Lower lobe of right lung (tissue), 2 donors: ENCODE measurements at places on chromosomes 1 and 21. TPM values are rescaled to one million over a fixed set of nuclear protein-coding genes. Genes with fewer than 3 reads are reported as not detected.

DNA sequence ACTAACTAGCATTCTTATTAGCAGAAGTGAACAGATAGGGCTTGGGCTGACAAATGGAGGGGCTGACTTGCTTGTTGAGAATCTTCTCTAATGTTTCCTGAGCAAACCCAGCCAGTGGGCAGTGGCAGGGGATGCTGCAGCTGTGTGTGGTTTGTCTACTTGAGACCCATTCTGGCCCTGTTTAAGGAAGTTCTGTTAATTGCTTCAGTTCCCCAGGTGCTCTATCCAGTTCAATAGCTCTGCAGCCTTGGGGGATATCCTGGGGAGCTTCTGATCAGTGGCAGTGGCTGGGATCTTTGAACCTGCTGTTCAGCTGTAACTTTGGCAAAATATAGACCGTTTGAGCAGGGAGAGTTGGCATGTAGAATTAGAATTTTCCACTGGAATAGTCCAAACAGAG lies 137.4 kb downstream of the ZNF326 start:
- DNase-seq = no peak

GRCh38 chr1:66436378-66437135 lies 97.4 kb upstream of the SGIP1 start:
- no peak for DNase-seq

DNA sequence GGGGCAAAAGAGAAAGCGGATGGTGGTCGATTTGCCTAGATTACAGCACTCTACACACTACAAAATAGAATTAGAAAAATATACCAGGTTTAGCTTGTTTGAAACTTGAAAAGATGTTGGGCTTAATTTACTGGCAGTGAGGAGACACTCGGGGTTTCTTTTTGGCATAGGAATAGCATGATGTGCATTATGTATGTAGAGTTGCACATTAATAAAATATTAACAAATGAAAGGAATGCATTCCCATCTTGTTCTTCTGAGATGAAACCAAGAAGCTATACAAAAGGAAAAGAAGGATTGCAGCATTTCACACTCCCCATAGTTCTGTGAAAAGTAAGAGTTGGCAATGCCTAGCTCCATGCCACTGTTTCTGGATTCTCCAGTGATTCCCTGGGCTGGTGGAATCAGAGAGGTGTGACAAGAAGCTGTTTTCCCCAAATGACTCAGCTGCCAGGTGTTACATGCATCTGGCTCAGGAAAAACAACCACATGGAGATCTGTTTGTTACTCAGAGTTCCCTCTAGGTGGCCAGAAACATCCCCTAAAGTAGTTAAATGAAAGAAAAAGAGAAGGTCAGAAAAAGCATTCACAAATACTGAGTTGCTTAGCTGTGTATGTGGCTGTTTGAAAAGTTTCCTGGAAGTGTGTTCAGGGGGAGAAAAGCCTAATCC lies 115.6 kb downstream of the UCK2 start:
- no peak for DNase-seq

DNA sequence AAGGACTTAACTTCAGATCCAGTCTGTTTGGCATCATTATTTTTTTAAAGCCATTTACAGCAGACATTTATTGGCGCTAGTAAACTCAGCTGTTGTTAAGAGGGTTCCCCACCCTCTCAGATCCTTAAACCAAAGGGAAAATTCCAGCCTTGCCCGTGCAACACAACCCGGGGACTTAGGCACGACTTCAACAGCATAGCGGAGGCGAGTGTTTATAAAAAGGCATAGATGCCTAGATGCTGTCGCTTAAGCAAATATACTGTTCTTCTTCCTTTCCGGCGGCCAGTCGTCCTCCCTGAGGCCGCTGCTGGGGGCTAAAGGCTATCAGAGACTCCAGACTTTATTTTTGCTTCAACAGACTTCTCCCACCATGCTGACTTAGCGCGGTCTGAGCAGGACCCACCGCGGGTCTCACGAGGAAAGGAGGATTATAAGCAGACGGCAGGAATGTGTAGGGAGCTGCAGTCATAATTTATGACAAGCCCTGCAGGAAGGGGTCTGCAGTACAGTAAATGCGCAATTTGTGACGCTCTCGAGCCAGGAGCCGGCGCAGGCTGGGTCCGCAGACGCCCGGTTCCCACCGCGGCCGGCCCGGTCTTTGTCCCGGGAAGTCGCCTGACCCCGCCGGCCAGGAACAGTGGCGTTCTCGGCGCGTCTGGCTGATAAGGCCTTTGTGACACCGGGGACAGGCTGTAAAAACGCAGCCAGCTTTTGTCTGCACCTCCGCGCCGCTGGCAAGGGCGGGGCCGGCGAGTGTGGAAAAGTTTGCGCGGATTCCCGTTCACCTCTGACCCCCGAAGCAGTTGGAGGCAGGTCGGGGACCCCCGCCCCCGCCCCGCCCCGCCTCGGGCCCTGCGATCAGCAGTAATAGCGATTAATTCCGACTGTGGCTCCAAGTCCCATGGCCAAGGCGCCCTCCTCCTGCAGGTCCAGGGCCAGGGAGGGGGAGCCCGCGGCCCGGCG lies 61.2 kb upstream of the ARHGEF16 start:
- DNase-seq = no peak

DNA sequence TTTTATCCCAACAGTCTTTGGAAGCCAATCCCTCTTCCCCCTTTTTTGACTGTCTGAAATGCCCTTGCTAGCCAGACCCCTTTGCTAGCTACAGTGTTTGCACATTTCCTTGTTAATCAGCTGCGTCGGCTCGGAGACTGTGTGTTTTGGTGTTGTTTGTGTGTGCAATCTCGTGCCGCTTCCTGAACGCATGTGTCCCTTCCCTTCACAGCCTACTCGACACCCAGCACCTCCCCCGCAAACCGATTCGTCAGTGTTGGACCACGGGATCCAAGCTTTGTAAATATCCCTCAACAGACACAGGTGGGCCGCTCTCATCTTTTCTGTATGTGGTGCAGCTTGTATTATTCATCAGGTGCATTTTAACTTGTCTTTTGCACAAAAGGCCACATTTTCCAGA lies 298.7 kb downstream of the TM2D1 start:
- DNase-seq = no peak

DNA sequence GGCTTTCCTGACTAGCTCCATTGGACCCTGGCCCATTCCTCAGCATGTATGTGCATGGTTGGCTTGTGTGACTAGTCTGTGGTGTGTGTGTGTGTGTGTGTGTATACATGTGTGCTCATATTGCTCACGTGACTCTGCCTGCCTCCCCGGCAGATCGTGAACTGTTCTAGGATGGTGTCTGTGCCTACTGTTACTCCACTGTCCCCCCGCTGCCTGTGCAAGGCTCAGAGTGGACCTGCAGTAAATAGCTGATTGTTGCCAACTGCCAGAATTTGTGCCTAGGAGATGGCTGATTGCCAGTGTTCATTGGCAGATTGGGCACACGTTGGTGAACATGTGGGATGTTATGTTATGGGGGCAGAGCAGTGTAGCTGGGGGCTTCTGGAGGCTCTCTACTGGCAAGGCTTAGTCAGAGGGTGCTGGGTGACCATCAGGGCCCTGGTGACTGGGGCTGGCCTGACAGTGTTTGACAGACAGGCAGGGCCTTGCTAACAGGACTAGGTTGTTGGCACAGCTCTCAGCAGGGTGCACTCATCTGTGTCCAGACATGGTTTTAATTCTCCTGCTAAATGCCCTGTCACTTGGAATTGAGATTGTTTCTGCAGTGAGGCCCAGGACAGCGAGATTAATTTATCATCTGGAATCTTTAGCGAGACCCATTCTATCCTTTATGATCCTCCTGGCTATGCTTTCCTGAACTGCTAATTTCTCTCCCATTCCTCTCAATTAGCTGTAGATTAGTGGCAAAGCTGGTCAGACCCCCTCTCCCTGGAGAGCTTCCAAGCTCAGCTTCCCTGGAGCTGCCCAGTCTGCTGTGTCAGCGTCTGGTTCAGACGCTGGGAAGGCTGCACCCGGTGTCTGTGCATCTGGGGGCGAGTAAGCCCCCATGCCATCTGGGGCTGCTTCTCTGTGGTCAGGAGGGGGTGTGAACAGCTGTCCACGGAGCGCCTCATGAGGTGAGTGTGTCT lies 20.8 kb downstream of the SLC6A17 start:
- DNase-seq = no peak

DNA sequence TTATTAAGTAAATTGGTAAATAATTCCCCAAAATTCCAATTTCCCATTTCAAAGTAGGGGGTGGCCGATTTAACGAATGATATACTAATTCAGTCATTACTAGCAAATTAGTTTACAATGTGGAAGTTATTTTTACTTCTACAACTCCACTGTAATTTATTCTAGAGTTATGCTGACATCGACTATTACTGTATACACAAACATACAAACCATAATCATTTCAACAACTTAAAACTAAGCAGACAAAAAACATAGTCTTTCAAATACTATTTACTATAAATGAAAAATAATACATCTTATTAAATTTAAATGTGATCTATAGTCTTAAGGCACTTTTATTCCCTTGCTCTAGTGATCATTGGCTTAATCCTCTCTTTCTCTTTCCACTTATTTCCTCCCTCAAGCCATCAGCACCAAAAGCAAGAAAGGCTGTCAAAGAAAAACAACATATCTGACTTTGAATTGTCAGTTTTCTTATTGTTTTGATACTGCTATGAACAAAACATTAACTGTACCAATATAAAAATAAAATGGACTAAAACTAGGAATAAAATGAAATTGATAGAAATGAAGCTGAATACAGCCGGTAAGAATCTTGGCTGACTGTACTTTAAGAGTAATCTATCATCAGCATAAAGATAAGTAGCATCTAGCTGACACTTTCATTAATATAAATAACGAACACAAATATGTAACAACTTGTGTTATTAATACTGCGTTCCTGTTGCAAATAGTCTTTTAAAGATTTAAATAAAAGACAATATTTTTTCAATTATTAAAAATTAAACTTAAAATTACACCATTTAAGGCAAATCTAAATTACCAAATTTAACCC lies 4.1 kb downstream of the CDC42BPA start:
- no peak for DNase-seq

DNA sequence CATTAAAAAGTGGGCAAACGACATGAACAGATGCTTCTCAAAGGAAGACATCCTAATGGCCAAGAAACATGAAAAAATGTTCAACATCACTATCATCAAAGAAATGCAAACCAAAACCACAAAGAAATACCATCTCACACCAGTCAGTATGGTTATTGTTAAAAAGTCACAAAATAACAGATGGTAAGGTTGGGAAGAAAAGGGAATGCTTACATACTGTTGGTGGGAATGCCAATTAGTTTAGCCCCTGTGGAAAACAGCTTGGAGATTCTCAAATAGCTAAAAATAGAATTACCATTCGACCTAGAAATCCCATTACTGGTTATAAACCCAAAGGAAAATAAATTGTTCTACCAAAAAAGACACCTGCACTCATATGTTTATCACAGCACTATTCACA lies 369.4 kb downstream of the KCNH1 start:
- no peak for DNase-seq

DNA sequence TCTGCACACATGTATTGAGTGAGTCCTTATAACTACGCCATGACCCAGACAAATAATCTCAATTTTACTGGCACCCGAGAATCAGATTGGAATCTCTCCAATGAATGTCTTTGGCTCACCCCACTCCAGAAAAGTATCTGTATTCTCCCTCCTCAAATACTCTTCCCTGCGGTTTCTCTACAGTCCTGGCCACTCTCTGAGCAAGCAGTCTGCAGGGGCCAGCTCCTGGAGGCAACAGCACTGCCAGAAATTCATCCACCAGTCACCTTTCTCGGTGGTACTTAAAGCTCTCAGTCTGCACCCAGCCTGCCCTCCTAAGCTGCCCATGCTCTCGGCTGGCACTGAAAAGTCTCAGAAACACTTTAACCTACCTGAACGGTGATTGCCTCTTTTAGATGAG lies 16.1 kb upstream of the LYST start:
- DNase-seq = no peak

GRCh38 chr1:98702976-98703375 lies 41.5 kb downstream of the SNX7 start:
- DNase-seq = no peak

DNA sequence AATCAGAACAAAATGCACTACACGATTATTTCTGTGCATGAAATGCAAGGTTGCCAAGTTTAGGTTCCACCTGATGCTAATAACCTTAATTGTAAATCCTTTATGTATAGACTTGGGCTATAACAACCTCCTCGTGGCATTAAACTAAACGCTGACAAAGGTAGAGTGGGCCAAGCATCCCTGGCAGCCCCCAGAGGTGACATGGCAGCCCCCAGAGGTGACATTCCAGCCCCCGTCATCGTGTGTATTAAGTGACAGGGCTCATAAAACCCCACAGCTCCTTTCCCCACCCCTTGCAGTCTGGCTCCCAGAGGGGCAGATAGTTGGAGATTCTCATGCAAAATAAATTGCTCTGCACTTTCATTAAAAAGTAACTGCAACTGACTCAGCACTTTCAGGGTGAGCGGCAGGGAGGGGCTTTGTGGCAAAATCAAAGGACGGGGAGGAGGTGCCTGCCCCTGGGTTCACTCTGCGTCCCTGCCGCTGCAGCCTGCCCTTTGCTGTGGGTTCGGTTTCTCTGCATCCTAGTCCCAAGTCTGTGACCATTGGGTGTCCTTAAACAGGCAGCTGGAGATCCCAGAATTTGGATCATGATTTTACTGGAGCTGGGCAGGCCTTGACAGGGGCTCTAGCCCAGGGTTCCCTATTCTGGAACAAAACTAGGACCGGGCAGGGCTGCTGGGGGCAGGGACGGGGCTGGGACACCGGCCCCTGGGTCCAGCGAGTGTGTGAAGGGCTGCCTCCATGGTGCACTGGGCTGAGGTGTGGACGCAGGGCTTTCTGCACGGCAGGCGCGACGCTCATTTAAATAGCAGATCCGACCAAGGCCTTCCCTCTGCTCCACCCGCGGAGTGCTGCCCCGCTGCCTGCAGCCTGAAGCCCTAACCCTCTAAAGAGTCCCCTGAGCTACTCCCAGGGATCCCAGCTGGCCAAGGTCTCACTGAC lies 234.9 kb upstream of the VAMP3 start:
- peak; percentile 23 for DNase-seq

DNA sequence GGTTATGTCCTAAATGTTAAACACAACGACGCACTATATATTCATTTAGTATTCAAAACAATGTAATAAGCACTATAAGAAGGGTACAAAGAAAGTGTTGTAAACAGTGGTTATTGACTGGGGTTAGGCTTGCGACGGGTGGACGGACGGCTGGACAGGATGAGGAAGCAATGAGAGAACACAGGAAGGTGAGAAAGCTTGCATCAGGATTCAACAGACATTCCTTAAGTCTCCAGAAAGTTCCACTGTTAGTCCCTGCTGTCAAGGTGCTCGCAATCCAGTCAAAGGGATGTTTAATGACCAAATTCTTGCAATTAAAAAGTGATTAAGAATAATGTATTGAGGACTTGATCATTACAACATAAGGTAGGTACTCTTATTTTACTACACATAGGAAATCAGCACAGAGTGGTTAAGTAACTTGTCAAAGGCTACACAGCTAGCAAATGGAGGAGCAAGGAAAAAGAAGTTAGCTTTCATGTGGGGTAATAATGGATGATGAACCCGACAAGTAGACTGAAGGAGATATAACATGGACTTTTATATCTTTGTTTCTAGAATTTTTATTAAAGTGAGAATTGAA lies 994 bp upstream of the ACBD6 start:
- DNase-seq = no peak

Gene OR2L5
- not detected for total RNA-seq

Gene ANGPTL3
- total RNA-seq = not detected

Gene ARTN
- 0.27 TPM for total RNA-seq

Gene LCE2C
- not detected for total RNA-seq

Gene PRDM16
- 19.2 TPM for total RNA-seq
